NCI-H187 treated with DMSO at 0.1 percent for 48 hours (cell line): ENCODE measurements at places on chromosomes 6 and 20.

- DNase-seq: no peak
Measured at GRCh38 chr6:11806561-11807317, 28.1 kb upstream of the ADTRP start.

DNA sequence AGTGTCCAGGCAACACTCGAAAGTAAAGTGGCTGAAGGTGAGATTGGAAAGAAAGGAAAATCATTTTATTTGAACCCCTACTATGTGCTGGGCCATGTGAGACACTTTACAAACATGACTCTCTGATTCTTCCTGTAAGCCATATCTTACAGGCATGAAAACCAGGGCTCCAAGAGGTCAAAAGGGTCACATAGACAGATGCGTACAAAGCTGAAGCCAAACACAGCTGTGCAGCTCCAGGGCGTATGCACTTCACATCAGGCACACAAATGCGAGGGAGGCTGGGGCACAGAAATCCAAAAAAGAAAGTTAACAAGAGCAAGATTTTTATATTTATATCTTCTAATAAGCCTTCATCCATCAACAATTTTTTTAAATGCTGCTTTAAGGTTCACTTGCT lies 176.5 kb downstream of the PHACTR1 start:
- DNase-seq: no peak

DNA sequence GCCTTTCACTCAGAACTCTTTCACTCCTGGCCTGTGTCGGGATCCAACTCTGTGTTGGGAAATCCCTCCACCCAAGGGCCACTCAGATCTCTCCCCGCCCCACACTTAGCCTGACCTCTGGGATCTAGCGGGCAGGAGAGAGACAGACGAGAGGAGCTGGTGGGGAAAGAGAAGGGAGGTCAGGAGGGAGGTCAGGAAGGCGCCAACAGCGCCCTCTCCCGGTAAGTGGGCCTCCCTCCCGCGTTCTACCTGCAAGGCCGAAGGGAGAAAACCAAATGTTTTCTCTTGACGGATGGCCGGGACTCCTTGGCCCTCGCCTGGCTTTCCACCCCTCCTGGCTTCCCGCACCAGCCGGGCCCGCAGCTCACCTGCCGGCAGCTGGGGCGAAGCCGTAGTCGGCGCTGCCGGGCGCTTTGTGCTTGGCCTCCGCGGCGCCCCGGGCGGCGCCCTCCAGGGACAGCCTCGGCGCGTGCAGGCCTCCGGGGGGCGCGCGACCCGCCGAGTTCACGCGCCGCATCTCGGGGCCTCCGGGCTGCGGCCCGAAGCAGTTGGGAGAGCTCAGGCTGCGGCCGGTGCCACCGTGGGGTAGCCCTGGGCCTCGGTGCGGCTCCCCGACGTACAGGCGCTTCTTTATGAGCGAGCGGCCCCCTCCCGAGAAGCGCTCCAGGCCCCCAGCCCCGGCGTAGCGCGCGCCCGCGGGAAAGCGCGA lies 38.2 kb downstream of the C6orf132 start:
- no peak for DNase-seq

DNA sequence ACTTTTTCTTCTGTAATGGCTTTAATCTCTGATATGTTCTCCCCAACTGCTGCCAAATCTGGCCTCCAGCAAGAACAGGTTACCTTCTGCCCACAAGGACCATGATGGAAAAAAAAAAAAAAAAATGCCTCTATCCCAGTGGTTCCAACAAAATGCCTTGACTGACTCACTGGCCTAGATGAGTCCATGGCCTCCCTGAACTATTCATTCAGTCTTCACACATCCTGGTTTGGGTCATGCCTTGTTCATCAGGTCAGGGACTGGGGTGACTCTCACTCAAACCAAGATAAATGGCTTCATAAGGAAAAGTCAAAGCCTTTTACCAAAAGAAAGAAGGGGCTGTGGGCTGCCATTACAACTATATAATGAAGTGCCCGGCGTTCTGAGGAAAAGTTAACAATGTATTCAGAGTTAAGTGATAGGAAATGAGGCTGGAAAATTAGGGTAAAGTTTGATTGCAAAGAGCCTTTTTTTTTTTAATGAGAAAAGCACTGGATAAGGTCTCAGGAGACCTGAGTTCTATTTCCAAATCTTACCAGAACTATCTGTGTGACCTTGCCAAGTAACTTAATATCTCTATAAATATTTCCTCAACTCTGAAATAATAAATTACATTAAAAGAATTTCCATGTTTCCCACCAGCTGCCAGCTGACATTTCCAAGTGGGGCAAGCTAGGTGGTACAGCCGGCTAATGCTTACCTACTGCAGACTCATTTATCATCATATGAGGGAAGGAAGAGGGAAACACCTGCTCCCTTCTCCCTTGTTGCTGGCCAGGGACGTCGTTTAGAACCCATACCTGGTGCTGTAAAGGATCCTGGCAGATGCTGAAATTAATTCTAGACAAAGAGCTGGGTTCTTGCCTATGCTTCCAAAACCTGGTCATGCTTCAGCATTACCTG lies 380.0 kb upstream of the MARCKS start:
- DNase-seq: no peak

- peak; percentile 89 for DNase-seq
Measured at GRCh38 chr6:3231247-3232016, 4.0 kb upstream of the TUBB2B start.

GRCh38 chr20:19508449-19508848 lies 249.6 kb upstream of the RIN2 start:
- DNase-seq: no peak

DNA sequence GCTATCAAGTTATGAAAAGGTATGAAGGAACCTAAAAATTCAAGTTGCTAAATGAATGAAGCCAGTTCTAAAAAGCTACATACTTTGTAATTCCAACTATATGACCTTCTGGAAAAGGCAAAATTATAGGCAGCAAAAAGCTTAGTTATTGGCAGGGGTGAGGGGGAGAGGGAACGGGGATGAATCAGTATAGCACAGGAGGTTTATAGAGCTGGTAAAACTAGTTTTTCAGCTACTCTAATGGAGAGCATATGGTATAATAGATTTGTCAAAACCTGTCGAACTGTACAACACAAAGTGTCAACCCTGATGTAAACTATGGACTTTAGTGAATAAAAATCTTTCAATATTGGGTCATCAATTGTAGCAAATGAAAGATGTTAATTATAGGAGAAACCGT lies 18.7 kb downstream of the MANEA start:
- no peak for DNase-seq

DNA sequence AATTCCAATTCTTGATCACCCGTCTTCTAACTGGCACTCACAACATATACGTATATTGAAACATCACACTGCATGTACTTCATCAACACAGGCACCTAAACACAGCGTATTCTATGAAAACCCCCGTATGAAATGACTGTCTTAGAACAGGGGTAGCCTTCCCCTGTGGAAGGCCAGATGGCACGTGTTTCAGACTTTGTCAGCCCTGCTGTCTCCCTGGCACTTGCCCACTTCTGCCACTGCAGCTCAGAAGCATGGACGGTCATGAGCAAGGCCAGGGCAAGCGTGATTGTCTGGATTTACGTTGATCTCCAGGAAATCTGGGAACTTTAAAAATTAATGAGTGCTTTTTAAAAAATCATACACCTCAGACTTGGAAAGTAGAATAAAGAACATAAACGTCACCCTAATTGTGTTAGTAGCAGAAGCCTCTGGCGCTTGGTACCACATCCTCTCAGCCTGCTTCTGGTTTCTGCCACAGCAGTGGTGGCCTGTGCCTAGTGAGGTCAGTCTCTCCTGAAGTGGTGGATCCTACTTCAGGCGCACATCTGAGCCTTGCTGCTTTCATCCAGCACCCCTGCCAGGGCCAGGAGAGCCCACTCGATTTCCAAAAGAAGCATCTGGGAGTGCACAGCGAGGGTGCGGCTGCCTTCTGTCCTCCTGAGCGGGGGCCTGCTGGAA lies 18.3 kb downstream of the PDE10A start:
- DNase-seq: no peak

DNA sequence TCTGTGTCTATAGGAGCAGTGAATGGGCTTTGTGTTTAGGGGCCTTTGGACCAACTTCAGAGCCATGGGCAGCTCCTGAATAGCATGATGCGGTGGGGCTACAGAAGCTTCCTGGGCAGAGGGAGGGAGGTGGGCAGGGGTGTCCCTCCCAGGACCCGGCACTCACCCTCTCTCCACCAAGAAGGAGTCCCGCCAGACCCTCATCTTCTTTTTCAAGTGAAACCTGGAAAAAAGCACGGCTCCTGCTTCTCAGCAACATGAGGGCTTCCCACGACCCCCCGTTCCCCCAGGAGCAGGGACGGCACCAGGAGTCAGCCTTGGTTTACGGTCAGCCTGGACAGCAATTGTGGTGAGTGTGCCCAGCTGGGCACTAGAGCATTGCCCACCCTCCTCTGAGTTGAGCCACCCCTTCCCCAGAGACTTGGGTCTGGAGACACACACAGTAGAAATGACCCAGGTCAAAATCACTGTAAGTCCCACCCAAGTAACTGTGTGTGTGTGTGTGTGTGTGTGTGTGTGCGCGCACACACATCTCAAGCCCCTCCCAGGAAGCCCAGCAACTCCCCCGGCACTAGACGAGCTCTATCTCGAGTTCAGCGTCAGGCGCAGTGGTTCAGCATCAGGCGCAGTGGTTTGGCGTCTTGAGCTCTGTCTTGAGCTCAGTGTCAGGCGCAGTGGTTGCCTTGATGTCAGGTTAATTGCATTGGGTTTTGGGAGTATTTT lies 108.2 kb downstream of the SULF2 start:
- no peak for DNase-seq

DNA sequence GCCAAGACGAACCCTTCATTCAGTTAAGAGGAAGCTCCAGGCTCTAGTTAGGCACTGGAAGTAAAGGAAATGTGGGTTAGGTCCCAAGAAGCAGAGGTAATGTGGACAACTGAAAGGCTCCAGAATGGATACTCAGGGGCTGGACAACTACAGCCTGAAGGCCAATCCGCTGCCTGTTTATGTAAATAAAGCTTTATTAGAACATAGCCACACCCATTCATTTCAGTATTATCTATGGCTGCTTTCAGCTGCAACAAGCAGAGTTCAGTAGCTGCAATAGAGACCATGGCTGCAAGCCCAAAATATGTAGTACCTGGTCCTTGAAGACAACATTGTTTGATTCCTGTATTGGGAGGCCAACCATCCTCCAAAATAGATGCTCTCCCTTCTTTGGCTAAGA lies 100.8 kb upstream of the MRPS10 start:
- no peak for DNase-seq

DNA sequence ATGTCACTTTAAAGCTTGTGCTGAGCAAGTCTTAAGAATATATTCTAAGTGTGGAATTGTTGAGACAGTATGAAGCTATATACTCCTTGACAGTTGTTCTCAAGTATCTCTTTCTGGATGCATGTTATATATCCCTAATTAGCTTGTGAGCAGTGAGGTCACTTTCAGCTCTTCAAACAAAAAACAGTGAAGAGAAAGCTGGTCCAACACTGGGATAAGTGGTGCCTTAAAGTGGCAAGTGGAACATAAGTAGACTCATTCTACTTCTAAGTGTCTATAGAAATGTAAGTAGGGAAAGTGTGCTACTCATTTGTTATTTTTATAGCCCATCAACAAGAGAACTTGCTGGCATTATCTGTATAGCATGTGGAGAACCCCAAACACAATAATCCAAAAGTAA lies 133.1 kb upstream of the BACH2 start:
- no peak for DNase-seq

DNA sequence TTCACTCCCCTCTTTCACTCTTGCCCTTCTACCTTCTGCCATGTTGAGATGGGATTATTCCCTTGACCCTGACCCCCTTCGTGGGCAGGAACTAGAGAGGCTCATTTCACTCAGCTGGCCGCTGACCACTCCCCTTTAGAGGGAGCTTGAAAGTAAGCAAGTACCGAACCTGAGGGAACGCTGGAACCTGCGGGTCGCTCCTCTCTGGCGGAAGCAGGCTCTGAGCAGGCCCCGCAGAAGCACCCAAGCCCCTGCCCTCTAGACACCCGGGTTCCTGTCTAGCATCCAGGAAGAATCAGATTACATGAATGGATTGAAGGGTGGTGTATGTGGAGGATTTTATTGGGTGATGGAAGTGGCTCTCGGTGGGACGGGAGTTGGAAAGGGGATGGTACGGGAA lies 11.9 kb upstream of the MYCT1 start:
- no peak for DNase-seq

DNA sequence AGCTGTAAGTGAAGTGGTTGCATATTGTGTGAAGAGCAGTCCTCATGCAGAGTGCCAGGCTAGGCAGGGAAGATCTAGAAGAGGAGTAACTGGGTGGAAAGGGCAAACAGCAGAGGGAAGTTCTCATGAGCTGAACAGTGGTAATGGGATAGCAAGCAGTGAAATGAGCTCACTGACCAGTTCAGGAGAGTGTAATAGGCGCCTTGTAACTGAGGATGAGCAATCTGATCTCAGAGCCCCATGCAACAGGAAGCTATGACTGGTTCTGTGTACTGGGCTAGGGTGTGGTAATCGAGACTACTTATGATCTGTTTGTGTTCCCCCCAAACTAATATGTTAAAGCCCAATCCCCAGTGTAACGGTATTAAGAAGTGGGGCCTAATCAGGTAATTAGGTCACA lies 98.6 kb downstream of the RFX6 start:
- no peak for DNase-seq

DNA sequence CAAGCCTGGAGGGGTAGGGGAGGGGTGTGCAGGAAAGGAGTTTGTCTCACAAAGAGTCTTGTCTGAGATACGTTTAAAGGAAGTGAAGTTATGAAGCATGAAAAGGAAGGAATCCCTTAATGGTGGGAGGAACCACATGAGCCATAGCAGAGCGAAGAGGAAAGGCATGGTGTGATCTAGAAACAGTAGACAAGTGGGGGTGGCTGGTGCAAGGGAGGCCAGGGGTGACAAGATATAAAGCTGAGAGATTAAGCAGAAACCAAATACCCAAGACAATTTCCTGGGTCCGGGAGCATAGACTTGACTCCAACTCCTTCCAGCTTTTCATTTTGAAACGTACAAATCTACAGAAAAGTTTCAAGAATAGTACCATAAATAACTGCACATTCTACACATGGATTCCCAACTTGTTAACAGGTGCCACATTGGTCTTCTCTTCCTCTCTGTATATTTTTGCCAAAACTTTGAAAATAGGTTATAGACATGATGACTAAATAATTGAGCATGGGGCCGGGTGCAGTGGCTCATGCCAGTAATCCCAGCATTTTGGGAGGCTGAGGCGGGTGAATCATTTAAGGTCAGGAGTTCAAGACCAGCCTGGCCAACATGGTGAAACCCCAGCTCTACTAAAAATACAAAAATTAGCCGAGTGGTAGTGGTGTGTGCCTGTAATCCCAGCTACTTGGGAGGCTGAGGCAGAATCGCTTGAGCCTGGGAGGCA lies 211.6 kb downstream of the SLC24A3 start:
- no peak for DNase-seq

DNA sequence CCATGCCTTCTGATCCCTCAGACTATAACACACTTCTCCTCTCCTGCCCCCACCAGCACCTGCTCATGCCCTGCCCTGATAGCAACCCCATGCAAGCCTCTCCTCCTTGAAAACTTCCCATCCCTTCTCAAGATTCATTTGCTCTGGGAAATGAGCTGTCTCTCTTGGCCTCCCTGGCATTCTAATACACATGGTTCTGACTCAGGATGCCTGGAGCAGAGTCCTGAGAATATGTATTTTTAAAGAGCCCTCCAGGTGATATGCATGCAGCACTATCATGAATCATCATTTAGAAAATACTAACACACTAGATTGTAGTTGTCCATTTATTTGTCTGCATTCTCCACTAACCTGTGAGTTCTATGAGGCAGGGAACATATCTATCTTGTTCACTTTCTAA lies 26.6 kb downstream of the HDGFL1 start:
- DNase-seq: no peak

GRCh38 chr20:25356271-25356933 lies 34.2 kb downstream of the ABHD12 start:
- DNase-seq: no peak
